Left ventricle myocardium inferior (tissue), 1 donor: ENCODE measurements at places on chromosomes 4 and X.

DNA sequence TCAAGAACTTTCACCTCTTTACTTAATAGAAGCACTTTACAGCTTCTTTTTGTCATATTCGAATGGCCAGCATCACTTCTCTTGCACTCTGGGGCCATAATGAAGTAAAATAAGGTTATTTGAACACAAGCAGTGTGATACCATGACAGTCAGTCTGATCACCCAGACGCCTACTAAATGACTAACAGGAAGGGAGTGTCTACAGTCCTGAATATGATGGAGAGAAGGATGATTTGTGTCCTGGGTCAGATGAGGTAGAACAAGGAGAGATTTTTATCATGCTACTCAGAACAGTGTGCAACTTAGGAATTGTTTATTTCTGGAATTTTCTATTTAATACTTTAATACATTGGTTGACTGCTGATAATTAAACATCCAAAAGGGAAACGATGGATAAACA is 284.2 kb upstream of the F9 start:
- no peak for DNase-seq

- DNase-seq = no peak
Observed at GRCh38 chrX:38513112-38513742, 48.1 kb upstream of the TSPAN7 start.

DNA sequence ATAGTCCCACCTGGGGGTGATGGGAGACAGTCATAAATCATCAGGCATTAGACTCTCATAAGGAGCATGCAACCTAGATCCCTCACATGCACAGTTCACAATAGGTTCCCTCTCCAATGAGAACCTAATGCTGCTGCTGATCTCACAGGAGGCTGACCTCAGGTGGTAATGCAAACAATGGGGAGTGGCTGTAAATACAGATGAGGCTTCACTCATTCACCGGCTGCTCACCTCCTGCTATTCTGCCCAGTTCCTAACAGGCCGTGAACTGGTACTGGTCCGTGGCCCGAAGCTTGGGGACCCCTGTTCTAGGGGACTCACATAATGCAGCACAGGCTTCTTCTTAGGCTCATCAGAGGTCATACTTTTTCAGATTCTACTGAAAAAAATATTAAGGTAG is 625.9 kb upstream of the AGA start:
- DNase-seq = no peak

DNA sequence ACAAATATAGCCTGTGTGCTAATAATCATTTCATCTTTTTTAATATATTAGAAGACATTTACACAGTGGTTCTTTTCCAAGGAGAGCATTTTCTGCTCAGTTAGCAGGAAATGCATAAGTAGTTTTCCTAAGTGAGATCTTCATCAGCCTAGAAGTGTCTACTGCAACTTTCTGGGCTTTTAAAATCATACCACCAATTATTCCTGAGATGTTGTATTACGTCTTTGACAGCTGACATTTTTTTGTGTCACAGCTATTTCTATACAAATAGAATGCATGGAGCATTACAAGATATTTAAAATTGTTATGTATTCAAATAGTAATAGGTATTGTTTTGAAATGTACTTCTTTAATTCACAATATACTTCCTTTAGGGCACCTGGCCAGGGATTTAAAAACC is 158.0 kb downstream of the GRID2 start:
- DNase-seq = no peak

GRCh38 chrX:106378616-106379015 is 210.5 kb downstream of the PWWP3B start:
- no peak for DNase-seq

GRCh38 chrX:134735015-134735414 is 76.7 kb upstream of the PLAC1 start:
- DNase-seq = no peak

GRCh38 chr4:81260443-81261101 is 45.5 kb upstream of the PRKG2 start:
- DNase-seq = no peak

DNA sequence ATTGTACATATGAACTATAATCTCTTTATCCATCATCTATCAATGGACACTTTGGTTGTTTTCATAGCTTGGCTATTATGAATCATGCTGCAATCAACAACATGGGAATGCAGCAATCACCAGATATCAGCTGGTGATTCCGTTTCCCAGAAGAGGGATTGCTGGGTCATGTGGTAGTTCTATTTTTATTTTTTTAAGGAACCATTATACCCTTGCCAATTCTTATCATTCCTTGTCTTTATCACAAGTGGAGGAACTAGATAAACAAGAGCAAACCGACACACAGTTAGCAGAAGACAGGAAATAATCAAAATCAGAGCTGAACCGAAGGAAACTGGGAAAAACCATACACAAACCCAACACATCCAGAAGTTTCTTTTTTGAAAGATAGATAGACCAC is 14.5 kb upstream of the LNX1 start:
- no peak for DNase-seq

- no peak for DNase-seq
Observed at GRCh38 chr4:102598762-102599374, 97.7 kb downstream of the NFKB1 start.

GRCh38 chr4:138320831-138321230 is 78.7 kb upstream of the SLC7A11 start:
- no peak for DNase-seq

DNA sequence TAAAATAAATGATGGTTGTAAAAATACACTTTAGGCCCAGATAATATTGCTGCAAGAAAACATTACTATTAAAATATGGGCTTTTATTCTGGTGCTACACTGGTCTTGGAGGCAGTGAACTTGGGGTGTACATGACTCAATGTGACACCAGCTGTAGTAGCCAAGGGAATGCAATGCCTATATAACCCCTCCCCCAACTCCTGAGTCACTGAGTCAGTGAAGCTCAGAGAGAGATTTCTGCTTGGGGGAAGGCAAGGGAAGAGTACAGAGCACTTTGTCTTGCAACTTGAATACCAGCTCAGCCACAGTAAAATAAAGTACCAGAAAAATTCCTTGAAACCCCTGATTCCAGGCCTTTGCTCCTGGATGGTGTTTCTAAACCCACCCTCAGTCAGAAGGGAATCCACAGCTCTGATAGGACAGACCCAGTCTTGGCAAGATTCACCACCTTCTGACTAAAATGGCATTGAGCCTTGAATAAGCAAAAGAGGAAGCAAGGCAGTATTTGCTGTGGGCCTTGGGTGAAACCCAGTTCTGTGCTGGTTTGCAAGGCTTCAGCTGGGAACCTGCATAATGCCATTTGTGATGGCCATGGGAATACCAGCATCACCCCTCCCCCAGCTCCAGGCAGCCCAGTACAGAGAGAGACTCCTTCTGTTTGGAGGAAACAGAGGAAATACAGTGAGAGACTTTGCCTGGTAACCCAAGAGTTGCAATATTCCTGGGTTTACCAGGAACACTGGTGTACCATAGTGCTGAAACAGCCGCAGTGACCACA is 209.9 kb downstream of the IQCM start:
- DNase-seq = no peak

GRCh38 chrX:41932885-41933284 is 9.5 kb upstream of the CASK start:
- DNase-seq = no peak

DNA sequence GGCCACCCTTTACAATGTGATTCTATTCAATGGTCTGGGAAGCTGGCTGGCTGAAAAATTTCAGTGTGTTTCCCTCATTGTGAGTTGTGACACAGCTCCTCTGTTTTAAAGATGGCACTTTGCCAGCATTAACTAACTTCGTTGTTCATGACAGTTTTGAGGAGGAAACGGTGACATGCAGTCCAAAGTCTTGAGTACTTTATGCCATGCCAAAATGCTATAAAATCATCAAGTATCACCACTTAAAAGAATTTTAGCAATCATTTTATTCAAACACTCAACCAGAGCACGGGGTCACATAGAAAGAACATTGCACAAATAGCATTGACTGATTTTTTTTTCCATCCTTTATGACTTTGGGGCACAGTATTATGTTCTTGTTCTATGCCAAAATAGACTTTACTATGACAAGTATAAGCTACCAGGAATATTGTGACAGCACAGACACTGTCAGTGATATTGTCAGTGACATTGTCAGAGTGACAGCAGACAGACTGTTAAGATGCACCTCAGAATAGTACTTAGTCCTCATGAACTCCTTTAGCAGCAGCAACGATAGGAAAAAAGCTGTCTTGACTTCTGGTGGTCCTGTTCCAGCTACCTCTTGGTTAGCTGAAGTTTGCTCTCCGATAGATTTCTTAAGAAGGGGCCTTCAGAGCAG is 46.7 kb downstream of the CXCL13 start:
- no peak for DNase-seq

GRCh38 chrX:21375708-21376009 is 1.4 kb downstream of the CNKSR2 start:
- DNase-seq = no peak

DNA sequence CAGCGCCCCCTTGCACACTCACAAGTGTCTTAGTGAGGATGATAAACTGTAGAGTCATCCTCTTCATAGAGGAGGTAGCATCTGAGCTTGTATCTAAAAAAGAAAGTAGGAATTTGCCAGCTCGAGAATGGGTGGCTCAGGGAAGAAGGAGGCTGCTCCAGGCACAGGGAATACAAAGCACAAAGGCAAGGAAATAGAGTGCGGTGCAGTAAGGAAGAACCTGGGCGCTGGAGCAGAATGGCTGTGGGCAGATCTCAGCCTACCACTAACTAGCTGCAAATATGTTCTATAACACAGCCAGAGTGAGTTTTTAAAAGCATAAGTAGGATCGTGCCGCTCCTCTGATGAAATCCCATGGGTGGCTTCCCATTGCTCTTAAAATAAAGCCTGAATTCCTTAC is 61.6 kb upstream of the MAPK10 start:
- DNase-seq = no peak

DNA sequence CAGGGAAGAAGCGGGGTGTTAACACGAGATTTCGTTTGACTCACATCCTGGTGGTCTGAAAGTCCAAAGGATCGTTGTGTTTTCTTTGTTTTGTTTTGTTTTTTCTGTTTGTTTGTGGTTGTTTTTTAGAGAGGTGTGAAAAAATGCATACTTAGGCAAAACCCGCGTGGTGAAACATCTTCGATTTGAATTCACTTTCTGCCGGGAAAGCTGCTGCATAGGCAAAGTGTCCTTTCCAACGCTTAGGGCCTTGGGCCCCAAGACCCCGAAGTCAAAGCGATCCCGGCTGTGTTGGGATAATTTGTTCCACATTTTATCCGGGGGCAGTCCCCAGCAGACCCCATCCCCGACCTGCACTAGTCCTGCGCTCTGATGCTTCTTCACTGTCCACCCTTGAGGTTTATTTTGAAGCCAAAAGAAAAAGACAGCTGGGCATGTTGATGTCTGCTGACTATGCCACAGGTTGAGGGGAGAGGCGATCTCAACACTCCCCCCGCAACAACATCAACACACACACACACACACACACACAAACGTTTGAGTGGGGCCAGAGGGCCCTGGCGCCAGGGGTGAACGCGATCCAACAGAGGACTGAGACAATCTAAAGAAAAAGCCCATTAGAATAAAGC is 2.0 kb downstream of the MSX1 start:
- DNase-seq = no peak

DNA sequence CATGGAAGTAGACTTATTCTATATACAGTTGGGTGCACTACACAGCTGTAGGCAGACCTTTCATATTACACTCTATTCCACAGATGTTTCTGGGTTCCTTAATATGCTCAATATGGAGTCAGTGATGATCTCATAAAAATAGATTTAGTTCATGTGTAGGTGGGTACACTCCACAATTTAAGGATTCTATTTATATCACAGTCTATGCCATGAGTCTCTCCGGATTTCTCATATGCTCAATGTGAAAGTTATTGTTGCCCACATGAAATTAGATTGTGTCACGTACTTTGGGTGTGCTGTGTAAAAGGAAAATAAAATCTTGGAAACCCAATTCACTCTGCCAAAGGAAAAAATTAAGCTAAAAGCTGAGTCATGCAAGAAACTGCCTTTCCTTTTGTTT is 32.5 kb upstream of the TASL start:
- no peak for DNase-seq

DNA sequence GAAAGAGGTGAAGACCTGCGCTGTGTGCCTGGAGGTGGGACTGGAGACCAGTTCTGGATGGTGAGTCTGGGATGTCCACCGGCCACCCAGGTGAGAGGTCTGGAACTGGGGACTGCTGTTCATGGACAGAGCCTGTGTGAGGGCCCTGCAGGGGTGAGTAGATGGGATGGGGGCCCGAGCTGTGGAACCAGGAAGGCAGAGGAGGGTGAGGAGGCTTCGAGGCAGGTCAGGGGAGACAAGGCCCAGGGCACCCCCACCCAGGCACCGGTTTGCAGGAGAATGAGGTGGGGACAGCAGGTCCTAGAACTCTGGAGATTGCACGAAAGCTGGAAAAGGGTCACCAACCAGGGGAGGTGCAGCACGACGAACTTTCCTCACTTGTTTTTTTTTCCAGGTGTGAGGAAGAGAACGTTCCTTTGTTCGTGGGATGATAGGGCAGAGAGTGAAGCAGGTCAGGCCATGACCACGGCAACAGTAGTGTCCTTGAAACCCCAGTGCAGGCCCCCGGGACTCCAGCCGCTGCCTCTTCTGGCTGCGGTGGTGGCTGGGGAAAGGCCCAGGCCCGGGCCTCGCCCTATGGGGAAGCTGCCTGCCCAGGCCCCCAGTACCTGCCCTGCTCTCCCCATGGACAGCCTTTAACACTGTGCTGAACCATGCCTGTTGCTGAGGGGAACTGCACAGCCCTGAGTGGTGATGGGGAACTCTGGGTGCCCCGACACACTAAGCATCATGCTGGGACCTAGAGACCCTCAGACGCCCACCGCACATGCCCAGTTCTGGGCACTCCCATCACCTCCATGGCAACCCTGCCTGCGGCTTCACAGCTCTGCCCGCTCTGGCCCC is 22.9 kb downstream of the TNIP2 start:
- DNase-seq = no peak

DNA sequence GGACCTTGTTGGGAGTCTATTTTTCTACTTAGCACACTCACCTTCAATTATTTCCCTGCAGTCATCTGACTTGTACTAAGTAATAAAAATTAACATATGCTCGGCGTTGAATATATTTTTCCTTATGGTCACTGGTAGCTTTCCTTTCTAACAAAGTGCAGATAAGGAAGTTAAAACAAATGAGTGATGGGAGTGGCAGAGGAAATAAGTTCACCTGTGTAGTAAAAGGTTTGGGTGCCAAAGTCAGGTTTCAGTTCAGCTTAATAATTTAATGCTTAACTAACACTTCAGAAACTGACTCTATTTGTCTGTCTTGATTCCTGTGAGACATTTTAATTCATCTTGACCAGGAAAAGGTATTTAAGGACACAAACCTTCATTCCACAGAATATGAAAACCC is 184.4 kb downstream of the PCDH7 start:
- no peak for DNase-seq
